ENCODE measurements at places on chromosomes 11 and 22.

GRCh38 chr11:102081313-102081712 lies 28.9 kb upstream of the YAP1 start:
- no peak for DNase-seq

- DNase-seq: no peak
Observed at GRCh38 chr11:79922641-79923040, 481.8 kb upstream of the TENM4 start.

- DNase-seq: no peak
Observed at GRCh38 chr11:29914203-29914930, 102.5 kb downstream of the KCNA4 start.

DNA sequence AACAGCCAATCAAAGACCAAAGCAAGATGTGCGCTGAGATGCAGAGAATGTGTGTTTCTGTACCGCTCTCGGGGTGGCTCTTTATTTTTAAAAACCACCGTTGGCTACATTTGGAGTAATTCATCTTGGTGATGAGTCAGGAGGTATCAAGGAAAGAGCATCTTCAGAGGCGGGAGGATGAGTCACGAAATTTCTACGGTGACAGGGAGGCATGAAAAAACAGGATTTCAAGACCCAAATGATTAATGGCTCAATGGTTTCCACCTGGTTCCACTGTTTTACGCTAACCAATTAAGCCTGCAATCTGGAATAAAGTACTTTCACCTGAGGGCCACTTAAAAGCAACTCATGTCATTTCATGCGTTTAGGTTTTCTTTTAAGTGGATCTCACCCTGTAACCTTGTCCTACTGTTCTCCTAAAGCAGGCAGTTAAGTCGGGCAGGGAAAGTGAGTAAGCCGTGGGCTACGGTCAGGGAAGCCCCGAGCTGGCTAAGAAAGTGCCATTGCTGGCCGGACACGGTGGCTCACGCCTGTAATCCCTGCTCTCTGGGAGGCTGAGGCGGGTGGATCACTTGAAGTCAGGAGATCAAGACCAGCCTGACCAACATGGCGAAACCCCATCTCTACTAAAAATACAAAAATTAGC lies 74.6 kb downstream of the CELSR1 start:
- peak; percentile 59 for DNase-seq

DNA sequence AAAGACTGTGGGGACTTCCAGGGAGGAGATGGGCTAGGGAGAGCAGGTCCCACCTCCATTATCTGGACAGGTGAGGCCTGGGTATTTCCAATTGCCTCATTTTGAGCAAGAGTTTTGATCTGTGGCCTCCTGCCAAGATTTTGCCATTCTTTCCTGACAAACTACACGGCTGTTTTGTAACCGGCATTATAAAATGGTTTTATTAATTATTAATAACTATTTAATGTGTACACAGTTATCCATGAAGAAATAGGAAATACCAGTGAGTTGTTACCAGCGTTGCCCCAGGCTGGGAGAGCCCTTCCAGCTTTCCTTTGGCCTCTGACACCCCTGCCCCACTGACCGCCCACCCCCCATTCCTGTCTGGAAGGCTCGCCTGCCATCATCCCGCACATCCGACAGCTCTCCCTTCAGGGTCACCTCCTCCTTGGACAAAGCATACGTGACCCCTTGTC lies 14.9 kb upstream of the SEC14L3 start:
- no peak for DNase-seq

DNA sequence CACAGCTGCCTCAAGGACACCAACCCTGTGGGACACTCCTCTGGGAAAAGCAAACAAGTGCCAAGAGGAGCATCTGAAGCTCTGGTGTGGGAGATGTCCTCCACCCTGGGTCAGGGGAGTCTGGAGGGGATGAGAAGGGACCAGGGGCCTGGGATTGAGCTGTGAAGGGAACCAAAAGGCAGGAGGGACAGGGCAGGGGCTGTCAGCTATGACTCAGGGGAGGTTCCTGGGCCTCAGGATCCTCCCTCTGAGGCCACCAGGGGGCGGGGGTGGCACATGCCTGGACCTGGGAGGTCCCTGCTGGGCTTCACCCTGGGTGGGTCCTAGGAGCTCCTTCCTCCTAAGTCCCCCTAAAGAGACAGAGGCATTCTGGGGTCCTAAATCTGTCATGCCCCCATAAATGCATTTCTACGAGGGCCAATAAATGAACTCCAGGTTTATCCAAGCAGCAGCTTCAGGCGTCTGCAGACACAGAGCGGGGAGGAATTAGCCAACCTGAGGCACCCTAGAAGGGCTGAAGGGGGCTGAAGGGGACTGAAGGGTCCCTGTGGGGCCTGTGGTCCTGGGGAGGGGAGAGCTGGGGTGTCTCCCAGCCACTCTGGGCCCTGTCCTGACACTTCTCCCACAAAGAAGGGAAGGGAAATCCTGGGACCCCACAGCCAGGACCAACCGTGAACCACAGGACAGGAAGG lies 31.9 kb upstream of the IGLL5 start:
- no peak for DNase-seq

- DNase-seq: no peak
Observed at GRCh38 chr11:86606270-86606835, 66.1 kb downstream of the ME3 start.

GRCh38 chr11:26109658-26110368 lies 222.1 kb upstream of the ANO3 start:
- DNase-seq: no peak

GRCh38 chr11:11338304-11338703 lies 14.7 kb downstream of the CSNK2A3 start:
- DNase-seq: no peak

GRCh38 chr11:82903843-82904586 lies 2.5 kb downstream of the DDIAS start:
- DNase-seq: no peak

DNA sequence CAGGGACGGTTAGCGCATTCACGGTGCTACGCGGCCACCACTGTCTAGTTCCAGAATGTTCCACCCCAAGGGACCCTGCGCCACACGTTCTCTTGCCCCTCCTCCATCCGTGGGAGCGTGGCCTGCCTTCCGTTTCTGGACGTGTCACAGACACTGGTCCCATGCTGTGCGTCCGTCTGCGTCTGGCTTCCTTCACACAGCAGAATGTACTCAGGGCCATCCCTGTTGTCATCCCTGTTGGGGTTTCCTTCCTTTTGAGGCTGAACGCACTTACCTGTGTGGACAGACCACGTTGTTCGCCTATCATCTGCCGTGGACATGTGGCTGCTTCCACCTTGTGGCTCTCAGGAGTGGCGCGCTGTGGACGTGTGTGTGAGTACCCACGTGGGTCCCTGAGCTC lies 24.9 kb downstream of the BRSK2 start:
- DNase-seq: no peak

DNA sequence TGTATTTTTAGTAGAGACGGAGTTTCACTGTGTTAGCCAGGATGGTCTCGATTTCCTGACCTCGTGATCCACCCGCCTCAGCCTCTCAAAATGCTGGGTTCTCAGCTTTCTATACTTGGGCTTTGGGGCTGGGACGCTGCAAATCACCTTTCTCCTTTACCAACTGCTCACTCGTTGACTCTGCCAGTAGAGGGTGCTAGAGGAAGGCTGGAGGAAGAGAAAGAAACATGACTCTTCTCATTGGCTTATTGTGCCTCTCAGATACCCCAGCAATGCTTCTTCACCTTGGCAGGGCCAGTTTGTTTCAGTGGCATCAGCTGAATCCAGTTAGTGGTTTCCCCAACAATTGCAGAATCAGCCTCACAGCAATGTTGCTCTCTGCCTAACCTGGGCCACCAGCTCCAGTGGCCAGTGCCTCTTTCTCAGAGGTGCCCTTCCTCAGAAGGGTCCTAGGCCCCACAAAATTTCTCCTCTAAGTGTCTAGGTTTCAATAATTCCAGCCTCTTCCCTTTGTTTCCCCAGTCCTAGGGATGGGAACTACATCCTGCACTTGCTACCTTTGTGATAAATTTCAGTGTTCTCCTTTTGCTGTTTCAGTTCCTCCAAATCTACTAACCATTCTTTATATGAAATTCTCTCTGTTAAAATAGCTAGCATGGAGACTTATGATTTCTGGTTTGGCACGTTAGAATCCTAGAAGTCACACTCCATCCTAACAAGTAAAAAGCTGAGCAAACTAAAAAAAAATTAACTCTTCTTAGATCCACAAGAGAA lies 71.5 kb upstream of the VSTM5 start:
- DNase-seq: peak; percentile 58

DNA sequence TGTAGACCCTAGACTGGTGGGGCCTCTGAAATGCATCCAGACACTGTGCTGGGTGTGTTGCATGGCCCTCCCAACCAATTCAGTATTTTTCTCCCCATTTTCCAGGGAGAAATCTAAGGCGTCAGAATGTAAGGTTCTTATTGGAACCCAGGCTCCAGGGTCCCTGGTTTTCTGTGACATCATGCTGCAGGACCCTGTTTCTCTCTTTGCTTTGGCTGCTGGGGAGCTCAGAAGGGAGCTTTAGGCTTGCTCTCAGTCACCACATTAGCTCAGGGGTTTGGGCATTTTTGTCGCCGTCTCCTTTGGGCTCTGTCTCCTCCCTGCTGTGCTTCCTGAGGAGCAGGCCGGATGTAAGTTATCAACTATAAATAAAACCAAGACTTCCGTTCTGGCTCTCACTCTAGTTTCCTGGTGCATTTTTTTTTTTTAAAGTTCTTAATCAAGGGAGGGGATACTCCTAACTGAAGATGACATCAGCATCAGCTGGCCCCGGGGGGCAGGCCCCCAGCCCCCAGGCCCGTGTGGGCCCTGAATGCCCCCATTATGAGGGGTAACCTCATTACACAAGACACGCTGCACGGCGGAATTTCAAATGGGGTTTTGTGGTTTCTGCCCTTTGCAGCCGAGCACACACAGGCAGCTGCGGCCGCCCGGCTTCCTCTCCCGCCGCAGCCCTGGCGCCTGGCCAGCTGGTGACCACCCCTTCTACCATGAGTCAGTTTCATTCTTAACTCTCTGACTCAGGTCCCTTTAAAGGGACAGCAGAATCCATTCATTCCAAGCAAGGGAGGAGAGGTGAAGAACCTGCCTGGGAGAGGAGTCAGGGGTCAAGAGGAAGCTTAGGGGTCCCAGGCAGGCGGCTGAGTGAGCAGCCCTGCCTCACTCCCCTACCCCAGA lies 3.2 kb downstream of the MYEOV start:
- peak; percentile 19 for DNase-seq

- DNase-seq: no peak
Observed at GRCh38 chr11:64067230-64067993, 31.7 kb downstream of the FLRT1 start.

DNA sequence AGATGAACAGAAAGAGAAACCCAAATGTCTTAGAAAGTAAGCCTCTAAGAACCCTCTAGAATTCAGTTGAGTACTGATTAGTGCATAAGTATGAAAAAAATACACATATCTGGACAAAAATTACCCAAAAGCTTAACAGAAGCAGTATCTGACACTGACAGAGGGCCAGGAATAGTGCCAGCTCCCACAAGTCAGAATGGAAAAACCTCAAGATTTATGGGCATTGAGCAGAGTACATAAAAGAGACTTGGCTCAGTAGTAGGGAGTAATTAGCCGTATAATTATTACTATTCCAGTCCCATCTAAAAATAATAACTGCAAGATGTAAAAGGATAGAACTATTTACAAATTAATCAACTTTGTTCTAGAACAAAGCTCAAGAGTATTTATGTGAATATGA lies 834.5 kb downstream of the FAM181B start:
- peak; percentile 100 for DNase-seq

GRCh38 chr11:119149018-119149785 lies at the start of gene ABCG4:
Gene ABCG4 (plus strand): TSS chr11:119149052. CDS start chr11:119149966, 914 bp downstream.
- DNase-seq: peak; percentile 29

GRCh38 chr22:20423906-20424551 lies 13.6 kb downstream of the SCARF2 start:
- DNase-seq: no peak

DNA sequence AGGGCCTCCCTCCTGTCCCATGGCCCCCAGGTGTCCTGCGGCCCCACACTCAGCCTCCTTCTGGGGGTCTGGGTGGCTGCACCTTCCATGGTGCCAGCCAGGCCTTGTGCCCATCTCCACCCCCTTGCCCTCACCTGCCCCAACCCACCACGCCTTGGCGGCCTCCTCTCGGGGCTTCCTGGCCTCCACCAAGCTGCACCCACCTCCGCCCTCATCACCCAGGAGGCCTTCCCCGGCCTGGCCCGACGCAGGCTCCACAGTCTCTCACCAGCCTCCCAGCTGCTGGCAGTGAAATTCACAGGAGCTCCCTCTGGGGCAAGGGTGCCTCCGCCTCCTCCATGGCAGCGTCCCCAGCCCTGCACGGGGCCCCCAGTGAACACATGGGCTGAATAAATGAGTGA lies 35.9 kb upstream of the WNT7B start:
- no peak for DNase-seq

GRCh38 chr11:126514061-126514693 lies 158.7 kb downstream of the ST3GAL4 start:
- no peak for DNase-seq

- DNase-seq: no peak
Observed at GRCh38 chr22:33007485-33007884, 50.7 kb downstream of the SYN3 start.

DNA sequence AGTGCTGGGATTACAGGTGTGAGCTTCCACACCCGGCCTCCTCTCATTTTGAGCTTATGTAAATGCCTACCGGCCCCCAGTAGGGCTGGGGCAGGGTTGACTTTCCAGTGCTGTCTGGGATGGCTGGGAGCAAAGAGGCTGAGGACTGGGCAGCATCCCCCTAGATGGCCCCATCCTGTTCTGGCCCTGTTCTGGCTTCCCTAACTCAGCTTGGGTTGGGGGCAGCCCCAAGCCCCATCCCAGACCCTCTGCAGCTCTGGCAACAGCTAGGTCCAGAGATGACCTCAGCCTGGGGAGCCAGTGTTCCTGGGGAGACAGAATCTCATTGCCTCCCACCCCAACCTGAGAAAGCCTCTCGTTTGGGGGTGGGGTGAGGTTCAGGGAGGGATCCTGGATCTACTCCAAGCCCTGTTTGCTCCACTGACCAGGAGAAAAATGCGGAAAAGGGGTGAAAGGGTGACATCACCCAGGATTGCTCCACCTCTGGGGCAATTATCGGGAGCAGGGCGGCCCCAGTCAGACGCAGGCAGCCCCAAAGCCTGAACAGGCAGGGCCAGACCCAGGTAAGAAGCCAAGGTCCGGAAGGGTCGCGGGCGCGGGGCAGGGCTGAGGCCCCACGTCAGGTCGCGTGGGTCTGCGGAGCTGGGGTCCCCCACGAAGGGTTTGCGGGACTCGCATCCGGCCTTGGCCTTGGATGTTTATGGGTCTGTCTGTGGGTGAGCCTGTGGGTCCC lies at the start of gene PNPLA2:
PNPLA2 (plus strand) TSS at position 519 of the 733 bp plus-strand sequence. CDS start 805 bp downstream, outside the sequence.
- DNase-seq: no peak

DNA sequence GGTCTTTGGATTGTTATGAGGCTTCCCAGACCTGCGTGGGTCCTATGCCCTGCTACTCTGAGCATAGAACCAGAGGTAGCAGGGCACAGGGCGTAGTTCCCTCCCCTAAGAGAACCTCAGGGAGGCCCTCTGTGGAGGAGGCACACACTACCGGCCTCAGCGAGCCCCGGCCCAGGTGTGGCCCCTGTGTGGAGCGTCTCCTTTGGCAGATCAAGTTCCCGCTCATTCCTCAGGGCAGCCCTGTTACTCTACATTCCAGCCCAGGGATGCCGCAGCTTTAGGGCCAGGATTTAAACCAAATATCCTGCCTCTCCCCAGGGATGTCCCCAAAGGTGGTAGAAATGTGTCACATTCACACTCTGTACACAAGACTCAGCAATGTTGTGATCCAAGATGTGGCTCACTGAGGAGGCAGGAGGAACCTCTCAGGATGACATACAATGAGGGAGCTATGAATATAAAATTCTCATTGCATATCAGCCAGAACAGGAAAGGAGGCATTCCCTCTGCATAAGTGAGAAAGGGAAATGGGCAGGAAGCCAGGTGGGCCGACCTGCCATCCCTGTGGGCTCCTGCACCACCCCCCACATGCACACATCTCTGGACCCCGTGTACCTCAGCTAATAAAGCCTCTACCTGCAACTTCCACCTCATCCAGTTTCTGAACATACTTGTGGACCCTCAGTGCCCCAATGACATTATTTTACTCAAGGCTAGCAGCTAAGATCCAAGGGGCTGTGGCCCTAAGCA lies 131.9 kb upstream of the TEAD1 start:
- no peak for DNase-seq
